ENCODE measurements at places on chromosomes 7 and 10.

GRCh38 chr7:33099154-33099940 lies 9.9 kb downstream of the RP9 start:
- no peak for DNase-seq

DNA sequence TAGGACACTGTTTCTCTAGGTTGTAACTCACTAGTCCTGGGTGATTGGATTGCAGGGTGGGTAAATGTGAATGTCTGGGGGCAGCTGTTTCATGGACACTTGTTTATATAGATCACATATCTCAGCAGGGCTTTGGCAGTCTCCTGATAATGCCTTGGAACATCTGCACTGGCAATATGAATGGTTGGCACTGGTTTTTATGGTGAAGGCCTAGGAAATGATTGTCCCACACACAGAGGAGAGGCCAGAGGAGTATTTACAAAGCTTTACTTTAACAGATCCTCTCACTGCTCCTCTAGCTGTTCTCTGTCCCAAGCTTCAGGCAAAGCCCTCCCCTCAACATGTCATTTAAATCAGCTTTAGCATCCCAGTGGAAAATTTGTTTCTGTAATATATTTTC lies 171.3 kb upstream of the STEAP4 start:
- no peak for DNase-seq

DNA sequence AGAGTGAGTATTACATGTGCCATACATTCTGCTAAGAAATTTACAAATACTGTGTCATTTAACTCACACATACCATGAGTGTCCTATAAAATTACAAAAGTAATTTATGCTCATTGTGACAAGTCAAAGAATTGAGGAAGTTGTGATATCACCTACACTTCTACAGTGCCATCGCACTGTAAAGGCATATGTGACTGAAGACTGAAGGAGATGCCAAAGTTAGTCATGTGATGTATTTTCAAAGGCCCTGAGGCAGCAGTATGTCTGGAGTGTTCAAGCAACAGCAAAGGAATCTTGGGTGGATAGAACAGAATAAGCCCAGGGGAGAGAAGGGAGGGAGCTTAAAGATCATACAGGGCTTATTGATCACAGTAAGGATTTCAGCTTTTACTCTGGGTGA lies 176.8 kb downstream of the WNT2 start:
- DNase-seq: no peak

DNA sequence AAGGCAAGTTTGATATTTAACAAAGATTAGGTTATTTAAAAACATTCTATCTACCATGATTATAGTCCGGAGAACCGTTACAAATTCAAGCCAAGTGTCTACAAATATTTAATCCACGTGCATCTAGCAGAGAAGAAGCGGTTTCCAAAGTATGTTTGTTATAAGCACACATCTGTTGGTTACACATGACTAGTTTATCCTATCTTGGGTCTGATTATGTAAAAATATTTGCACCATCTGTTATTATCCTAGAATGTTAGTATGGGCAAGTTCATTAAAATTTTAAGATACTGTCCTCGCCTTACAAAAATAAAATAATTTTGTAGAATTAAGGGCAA lies 289.2 kb upstream of the VSTM2A start:
- no peak for DNase-seq

- no peak for DNase-seq
Observed at GRCh38 chr10:124436191-124436638, 13.6 kb downstream of the NKX1-2 start.

DNA sequence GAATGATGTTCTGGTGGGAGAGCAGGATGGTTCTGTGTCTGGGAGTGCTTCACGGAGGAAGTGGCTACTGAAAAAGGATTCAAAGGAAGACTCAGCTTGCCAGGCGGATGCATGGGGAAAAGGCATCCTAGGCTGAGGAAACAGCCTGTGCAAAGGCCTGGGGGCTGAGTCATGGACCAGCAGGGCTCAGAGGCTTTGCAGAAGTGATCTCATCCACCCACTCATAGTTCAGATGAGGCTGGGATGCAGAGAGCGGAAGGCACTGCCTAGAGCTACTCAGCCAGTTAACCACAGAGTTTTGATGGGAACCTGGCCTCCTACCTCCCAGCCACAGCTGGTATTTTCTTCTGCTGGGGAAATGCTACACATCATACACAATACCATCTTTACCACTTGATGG lies 15.8 kb upstream of the ADAMTS14 start:
- no peak for DNase-seq

Measured in putamen (tissue), 1 donor.